NCI-H748 treated with DMSO at 0.1 percent for 48 hours (cell line): ENCODE measurements at places on chromosomes 3 and 15.
A peak's percentile ranks its signal among the peaks of the same experiment; 100 is the strongest.

DNA sequence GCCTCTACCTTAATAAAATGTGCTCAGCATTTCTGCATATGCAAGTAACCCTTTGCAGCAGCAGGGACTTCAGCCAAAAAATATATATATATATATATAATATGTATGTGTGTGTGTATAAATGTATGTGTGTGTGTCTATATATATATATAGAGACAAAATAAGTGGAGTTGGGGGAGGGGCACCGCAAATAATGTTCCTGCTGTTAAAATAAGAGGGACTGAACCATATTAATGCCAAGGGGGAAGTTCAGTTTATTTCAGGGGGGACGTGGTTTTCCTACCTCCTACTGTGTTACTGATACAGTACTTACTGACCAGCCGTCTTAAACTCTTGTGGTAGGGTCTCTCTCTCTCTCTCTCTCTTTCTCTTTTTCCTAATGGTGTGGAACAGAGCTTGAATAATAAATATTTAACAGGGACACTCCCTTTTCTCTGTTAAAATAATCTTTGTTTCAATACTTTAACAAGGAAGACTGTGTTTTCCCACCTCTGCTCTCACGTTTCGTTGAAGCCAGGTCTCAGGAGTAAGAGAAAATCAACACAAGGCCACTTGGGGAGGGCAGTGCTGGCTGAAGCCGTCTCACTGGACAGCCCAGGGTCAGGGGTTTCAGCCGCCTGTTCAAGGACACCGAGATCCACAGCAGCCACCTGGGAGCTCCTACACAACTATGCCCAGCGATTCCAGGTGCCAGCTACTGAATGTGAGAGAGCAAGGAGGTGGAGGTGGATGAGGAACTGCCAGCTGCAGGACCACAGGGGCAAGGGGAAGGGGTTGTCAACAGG is 42.8 kb upstream of the ADAMTSL3 start:
- no peak for DNase-seq

GRCh38 chr3:184361532-184361931 is at the start of the genes CLCN2 and POLR2H:
CLCN2 (minus strand) TSS chr3:184361605; CDS start chr3:184361479, 126 bp downstream.
POLR2H (plus strand) TSS chr3:184361710; CDS start chr3:184363493, 1,783 bp downstream.
- no peak for DNase-seq

- DNase-seq = no peak
Observed at GRCh38 chr15:60390871-60391501, 6.8 kb downstream of the ANXA2 start.

- DNase-seq = no peak
Observed at GRCh38 chr3:46482632-46483350, 15.0 kb upstream of the RTP3 start.

GRCh38 chr3:27213450-27213849 is 155.7 kb downstream of the NEK10 start:
- DNase-seq = no peak

DNA sequence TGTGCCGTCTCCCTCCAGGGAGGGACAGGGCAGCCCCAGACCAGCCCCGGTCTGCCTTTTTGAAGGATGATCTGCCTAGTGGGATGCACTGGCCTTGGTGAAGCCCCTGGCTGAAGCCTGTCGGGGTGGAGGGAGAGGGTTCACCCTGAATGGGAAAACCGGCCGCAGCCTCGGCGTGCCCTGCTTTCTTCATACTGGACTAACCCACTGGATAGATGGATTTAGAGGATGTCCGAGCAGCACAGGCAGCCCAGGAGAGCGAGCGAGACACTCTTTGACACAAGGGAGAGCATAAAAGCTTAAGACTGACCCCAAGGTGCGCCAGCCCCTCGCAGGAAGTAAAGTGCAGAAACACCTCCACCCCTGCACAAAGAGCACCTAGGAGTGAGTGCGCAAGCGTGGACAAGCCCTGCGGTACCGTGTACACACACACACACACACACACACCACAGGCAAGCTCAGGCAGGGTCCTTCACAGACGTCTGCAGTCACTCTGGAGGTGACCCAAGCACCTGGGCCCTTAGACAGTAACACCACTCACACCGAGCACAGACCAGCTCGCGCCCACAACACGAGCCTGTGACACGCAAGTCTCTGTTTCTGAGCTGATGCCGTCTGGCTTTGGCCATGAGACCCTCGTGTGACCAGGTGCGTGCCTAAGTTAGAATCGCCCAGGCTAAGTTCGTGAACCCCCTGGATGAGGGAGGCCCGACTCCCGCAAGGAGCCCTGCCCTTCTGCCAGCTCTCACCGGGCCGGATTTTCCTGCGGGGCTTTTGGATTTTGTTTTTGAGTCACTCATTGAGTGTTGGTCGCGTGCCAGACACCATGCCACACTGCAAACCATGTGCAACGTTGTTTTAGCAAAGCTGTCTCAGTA is 11.3 kb downstream of the SEMA4B start:
- no peak for DNase-seq

DNA sequence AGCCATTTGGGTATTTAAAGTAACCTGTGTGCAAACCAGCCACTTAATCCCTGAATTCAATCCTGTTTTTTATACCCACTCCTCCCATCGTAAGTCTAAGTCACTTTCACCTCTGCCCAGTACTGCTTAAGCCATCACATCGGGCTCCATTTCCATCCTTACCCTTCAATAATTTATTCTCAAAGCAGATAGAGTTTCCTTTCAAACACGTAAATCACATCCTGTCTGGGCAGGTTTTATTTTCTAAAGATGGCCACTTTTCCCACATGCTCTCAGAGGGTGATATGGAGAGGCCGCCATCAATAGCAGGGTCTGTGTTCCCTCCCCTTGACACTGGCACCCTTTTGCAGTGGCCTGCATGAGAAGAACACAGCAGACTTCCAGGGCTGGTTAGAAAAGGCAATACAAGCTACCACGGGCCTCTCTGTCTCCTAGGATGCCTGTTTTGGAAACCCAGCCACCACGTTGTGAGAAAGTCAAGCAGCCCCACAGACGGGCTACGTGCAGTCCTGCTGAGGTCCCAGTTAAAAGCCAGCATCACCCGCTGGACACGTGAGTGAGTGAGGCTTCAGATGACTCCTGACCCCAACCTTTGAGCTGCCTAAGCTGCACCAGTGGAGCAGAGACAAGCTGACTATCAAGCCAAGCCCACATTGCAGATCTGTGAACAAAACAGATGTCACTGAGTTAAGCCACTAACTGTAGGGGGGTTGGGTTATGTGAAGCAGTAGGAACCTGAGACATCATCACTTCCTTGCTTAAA is 241.8 kb upstream of the SLCO3A1 start:
- no peak for DNase-seq

DNA sequence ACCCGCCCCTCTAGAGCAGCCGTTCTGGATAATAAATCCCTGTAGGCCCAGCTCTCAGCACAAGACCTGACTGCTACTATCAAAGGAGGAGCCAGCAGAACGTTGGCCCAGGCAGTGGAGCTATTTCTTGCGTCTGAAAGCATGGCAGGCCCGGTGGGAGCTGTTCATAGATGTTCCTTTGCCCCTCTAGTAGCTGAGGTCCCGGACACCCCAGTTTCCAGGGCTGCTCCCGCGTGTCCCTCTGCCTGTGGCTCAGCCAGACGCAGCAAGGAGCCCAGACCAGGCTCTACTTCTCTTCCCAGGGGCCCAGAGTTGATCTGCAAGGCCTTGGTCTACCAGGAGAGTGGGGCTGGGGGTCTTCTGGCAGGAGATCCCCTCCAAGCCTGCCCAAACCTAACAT is 76.1 kb downstream of the FAM174B start:
- no peak for DNase-seq

DNA sequence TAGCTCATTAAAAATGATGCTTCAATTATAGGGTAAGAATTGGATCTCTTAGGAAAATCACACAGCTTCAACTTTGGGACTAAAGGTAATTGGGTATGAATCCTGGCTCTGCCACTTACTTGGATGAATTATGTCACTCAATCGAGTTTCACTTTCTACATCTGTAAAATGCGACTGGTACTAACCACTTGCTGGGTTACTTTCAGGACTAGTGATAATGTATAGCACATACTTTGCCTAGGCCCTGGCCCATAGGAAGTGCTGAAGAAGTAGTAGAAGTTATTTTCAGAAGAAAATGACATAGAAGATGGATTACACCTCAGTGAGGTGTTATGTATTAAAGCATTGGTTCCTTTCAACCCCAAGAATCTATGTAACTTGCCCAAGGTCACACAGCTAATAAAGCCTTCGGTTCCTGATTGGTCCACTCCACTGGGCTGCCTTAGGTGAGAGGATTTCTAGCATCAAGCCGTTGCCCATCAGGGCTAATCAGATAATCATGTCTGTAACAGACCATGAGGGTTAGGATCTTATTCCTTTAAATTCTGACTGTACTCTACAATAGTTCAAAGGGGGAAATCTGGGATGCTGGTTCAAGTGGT is 29.4 kb upstream of the AP4E1 start:
- no peak for DNase-seq

- no peak for DNase-seq
Observed at GRCh38 chr3:129315223-129315997, 36.7 kb downstream of the HMCES start.

DNA sequence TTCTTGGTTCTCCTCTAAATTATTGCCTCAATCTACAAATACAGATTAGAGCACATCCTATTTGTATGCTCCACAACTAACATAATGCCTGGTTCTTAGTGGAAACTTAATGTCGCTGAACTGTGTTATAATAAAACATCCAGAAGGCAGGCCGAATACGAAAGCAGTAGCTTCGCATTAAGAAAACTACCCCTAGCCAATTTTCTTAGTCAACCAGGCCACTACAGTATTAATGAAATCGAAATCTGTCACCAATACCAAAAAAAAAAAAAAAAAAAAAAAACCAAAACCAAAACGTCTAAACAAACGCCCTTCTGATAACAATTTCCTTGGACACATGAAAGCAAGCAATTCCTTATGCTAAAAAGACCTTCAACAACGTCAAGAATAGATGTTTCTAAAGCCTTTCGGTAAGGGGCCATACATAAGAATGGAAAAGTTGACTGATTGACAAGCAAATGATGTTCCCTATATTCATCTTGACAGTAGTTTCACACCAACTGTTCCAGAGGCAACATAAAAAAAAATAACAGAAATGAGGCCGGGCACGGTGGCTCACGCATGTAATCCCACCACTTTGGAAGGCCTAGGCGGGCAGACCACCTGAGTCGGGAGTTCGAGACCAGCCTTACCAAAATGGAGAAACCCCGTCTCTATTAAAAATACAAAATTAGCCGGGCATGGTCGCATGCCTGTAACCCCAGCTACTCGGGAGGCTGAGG is 1.3 kb downstream of the DENND6A start:
- no peak for DNase-seq

GRCh38 chr3:10444511-10444910 is 60.9 kb downstream of the ATP2B2 start:
- no peak for DNase-seq

DNA sequence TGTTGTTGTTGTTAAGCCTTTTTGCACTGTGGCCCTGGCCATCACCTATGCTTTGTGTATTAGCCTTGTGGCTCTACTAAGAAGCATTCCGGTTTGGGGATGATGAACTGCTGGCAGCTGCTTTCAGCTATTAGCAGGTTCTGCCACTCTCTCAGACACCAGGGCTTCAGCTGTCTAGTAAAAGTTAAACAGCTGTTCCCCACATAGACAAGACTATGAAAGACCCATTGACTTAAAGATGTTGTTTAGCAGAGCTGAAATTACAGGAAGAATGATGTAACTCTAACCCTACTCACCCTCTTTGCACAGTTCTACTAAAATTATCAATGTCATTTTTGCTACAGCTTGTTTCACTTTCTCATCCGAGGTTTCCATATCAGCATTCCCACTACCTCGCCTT is 131.2 kb upstream of the CGNL1 start:
- DNase-seq = no peak

DNA sequence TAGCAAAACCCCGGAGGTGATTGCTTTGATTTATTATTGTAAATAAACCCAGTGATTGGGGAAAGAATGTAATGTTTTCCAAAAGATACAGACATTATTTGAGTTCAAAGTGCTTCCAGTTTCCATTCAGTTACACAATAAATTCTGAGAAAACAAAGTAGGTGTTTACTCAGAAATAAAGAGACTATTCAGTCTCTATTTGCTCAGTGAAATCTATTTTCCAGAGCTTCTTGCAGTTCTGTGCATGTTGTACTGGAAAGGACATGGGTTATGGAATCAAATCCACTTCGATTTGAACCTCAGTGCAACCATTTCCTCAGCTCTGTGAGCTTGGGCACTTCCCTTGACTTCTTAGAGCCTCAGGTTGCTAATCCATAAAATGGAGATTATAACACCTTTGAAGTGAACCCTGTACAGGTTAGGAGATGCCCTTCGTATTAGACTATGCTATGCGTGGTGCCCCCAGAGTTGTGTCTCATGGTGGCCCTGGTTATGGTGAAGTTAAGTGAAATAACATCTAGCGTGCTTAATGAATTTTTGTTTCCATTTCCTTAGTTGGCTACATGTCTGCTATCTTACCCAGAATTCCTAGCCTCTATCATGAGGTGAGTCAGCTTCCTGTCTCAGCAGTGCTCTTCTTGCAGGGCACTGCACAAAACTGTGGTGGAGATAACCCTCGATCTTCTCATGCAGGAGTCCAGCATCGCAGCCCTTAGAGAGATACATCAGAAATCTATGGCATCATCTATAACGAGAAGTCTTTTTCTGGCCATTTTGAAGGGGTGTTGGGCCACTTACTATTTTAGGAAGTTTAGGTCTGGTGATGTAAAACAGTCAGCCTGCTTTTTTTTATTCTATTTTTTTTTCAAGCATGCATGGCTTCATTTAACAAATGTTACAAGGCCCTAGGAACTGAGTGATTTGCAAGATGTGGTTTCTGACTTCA is 97.7 kb downstream of the RPL39L start:
- DNase-seq = no peak

- DNase-seq = peak; percentile 44
Observed at GRCh38 chr15:87614704-87615103, 641.8 kb downstream of the NTRK3 start.

DNA sequence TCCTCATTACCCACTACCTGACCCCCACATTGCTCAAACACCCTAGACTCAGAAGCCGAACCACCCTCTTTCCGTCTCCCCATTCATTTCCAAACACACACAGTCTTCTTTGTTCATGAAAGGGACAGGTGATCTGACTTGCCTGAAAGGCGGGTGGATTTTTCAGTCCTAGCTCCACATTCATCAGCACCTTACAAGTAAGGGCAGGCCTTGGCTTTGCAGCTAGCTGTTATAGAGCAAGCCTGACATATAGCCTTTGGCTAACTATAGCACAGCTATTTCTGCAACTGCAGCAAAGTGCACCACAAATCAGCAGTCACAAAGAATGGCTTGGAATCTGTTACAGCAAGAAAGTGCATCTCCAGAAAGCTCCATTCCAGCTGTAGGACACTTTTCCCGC is 139.8 kb downstream of the XXYLT1 start:
- DNase-seq = no peak

GRCh38 chr3:45817831-45818522 is 21.6 kb upstream of the SLC6A20 start:
- peak; percentile 17 for DNase-seq
